ENCODE measurements at places on chromosomes 2 and 18.

DNA sequence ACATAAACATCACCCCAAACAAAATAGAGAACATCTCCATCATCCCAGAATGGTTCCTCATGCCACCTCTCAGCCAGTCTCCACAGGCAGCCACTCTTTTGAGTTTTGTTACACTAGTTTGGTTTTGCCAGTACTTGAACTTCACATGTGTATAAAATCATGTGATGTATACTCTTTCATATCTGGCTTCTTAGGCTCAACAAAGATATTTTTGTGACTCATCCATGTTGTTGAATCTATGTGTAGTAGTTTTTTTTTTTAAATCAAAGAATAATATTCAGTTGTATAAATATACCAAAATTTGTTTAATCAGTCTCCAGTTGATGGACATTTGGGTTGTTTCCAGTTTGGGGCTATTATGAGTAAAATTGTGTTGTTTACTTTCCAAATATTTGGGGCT is 75.9 kb downstream of the PMS1 start:
- DNase-seq, result no peak

GRCh38 chr2:237564526-237565131 is 1.7 kb upstream of the PRLH start:
- no peak for DNase-seq

- DNase-seq, result no peak
These were observed 22.5 kb upstream of the MTA3 start for GRCh38 chr2:42545841-42546390.

- no peak for DNase-seq
These were observed 78.0 kb downstream of the CRIM1 start for GRCh38 chr2:36433311-36434217.

GRCh38 chr2:121104721-121105141 is 180.3 kb downstream of the TFCP2L1 start:
- no peak for DNase-seq

GRCh38 chr2:78992451-78992806 is 33.1 kb upstream of the REG3G start:
- DNase-seq, result no peak

GRCh38 chr2:237604960-237605359 is 14.4 kb upstream of the RAB17 start:
- no peak for DNase-seq

- DNase-seq, result peak; percentile 54
These were observed 852 bp downstream of the POLI start for GRCh38 chr18:54269893-54270844.

- no peak for DNase-seq
These were observed 883.2 kb downstream of the SLC4A3 start for GRCh38 chr2:220510668-220511067.

DNA sequence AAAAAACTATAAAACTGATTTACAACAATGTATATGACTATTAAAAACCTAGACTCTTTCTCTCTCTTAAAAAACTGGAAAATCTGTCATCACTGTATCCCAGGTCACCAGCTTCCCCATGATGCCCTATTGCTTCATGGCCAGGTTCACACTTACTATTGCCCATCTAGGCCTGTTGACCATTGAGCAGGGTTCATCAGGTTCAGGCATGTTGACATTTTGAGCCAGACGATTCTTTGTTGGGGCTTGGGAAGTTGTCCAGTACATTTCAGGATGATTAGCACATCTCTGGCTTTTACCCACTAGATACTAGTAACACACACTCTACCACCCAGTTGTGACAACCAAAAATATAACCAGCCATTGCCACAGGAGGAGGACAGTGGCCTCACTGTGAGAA is 26.9 kb upstream of the RAB27B start:
- no peak for DNase-seq

- DNase-seq, result no peak
These were observed 55.7 kb downstream of the RAB27B start for GRCh38 chr18:54883816-54884604.

DNA sequence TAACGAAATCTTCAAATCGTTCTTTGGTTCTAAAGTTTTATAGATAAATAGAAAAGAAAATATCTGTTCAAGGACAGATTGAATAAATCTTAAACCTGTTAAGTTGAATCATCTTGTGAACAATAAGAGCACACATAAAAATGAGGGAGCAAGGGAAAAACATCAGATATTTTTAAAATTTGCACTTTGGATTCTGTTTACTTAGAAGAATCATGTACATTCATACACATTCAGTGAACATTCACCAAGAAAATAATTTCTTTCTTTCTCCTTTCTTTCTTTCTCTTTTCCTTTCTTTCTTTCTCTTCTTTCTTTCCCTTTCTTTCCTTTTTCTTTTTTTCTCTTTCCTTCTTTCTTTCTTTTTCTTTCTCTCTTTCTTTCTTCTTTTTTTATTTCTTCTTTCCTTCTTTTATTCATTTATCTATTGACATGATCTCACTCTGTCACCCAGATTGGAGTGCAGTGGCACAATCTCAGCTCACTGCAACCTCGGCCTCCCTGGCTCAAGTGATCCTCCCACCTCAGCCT is 164.9 kb downstream of the PDE1A start:
- no peak for DNase-seq

DNA sequence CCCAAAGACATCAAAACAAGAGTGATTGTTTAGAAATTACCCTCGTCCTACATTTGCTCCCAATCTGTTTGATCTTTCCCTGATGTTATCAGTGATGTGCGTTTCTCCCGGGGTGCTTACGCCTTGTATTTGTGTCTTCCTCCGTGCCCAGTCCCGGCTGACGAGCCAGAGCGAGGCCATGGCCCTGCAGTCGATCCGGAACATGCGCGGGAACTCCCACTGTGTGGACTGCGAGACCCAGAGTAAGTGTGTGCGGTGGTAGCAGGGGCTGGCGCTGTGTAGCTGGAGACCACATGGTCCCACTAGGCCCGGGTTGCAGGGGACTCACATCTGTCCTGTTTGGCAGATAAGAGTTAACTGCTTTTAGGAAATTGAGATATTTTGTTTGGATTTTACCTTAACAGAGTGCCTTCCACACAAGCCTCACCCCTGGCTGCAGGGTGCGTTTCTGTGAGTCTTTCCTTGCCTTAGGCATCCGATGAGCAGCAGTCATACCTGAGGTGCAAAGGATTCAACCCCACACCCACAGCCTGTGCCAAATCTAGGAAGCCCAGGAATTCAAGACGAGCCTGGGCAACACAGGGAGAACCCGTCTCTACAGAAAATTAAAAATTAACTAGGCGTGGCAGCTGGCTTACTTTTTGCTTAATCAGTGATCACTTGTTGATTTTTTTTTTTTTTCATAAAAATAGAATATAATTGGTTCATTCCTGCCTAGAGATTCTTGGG is 127.4 kb downstream of the GBX2 start:
- DNase-seq, result no peak

GRCh38 chr2:157587576-157587975 is 41.1 kb downstream of the ACVR1C start:
- DNase-seq, result no peak

GRCh38 chr2:161238265-161238559 is 70.0 kb upstream of the PSMD14 start:
- DNase-seq, result no peak

- DNase-seq, result no peak
These were observed 321.0 kb upstream of the THSD7B start for GRCh38 chr2:136444323-136444722.

GRCh38 chr2:234858145-234858544 is 93.7 kb upstream of the SH3BP4 start:
- no peak for DNase-seq

DNA sequence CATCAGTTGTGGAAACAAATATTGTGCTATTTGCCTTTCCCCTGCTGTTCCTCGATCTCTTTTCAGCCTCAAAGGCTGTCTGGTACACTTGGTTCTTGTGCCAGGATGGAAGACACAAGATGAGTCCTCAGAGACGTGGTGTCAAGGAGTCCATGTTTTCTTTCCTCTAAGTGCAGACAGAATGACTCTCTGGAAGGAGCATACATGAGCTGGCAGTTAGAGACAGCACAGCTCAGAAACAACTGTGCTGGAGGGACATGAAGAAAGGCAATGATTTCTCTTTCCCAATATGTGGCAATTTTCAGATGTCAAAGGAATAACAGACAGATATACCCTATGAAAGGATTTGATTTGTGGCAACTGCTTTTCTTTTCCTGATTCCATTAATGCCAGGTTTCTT is 162.2 kb downstream of the AFF3 start:
- DNase-seq, result no peak

- DNase-seq, result no peak
These were observed 257.3 kb downstream of the MYCN start for GRCh38 chr2:16197504-16198147.

- DNase-seq, result no peak
These were observed 35.5 kb upstream of the CYTIP start for GRCh38 chr2:157479081-157480027.

DNA sequence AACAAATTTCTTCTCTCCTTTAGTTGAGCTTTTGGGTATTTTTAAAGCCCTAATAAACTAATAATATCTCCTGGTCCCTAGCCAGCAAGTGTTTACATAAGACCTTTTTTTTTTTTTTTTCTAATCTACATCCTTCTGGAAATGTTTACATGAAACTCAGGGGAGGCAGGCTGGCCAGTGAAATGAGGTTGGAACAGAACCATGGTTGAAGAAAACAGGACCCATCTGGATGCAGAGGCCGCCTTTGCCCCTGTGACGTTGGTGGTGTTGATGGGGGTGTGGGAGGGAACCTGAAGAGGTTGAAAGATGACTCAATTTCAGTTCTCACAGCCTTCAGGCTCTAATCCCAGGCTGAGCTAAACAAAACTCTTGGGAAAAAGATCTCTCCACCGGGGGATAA is 118.5 kb downstream of the NRP2 start:
- DNase-seq, result no peak

DNA sequence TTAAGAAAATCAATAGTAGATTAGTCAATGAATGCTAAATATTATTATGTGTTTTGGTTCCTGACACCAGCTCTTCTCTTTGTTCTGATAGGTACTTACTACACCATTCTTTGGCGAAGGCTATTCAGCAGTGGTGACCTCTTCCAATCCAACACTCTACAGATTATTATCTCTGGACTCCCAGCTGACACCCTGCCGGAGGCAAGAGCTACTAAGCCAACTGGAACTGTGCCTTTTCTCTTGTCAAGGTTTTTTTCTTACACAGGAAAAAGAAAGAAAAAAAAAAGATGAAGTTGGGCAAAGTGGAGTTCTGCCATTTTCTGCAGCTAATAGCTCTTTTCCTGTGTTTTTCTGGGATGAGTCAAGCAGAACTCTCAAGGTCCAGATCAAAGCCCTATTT is 11.7 kb downstream of the CDH7 start:
- no peak for DNase-seq

DNA sequence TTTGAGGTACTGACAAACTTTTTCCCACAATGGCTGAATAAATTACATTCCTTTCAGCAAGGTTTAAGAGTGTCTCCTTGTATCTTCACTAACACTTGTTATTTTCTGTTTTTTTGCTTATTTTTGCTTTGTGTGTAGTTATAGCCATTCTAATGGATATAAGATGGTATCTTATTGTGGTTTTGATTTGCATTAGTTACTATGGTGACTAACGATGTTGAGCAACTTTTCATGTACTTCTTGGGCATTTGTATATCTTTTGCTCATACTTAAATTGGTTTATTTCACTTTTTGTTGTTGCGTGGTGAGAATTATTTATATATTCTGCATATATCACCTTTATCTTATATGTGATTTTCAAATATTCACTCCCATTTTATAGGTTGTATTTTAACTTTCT is 79.9 kb upstream of the FSIP2 start:
- no peak for DNase-seq

DNA sequence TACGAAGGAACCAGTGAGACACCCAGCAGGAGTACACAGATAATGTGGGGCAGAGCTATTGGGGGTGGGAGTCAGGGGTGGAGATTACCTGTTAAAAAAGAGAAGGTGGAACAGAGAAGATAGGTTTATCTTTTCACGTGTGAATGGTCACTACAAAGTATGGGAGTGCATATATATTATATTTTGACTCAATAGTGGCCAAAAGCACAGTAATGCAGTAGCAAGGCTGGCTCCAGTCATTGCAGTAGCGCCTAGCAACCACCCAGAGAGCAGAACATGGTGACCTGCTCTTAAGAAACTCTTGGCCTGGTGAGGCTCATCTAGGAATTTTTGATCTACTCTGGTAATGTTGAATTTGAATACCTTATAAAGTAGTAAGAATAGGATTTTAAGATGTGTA is 1.0 kb downstream of the IMPACT start:
- DNase-seq, result no peak

DNA sequence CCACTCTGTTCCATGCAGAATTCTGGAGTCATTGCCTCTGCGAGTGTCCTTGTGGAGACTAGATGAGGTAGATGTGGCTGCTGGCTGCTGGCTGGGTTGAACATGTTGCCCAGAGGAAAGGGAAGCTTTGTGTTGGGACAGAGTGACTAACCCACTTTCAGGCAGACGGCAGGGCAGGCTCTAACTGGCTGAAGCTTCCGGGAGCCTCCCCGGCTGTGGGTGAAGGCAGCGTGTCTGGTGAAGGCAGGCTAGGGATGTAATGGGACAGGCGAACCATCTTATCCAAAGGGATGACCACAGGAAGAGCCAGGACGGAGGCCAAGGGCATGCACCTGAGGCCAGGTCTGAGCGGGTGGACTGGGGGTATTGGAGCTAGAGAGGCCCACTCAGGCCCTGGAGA is 16.0 kb downstream of the ASPRV1 start:
- peak; percentile 9 for DNase-seq

DNA sequence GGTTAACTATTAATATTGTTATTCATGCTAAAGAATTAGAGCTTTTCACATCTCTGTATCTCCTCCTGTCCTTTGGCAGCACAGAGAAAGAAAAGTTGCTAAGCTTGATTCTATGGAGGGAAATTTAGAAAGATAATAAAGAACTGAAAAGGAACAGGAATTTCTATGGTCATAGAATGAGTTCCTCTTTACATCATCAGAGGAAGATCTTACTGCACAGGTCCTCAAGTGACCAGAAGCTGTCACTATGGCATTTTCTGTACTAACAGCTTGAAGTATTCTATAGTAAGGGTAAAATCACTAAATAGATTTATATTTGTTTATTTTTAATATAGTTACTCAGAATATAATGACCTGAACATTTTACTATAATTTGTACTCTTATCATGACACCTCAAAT is 6.0 kb upstream of the PRKD3 start:
- DNase-seq, result no peak

GRCh38 chr18:63433334-63433866 is 11.1 kb upstream of the VPS4B start:
- DNase-seq, result no peak

GRCh38 chr2:6233993-6234392 is 541.8 kb downstream of the SOX11 start:
- DNase-seq, result no peak

DNA sequence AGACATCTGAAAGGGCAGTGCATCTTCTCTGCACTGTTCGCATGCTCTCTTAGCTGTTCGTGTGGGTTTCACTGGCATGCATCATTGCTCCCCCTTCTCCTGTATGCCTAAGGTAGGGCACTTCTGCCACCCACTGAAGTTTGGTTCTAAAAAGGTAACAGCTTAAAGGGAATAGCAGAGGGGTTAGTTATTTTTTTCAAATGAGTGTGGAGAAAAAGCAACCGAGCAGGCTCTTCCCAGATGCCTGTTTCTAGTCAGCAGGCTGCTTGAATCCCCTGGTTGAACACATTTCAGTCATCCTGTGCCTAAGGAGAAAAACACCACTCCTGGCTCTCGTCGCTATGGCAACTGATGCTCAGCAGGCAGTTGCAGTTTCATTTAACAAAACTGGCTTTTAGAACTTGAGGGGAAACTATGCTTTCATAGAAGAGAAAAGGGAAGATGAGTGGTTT is 69.8 kb upstream of the GALNT3 start:
- DNase-seq, result no peak

All from CD4-positive, alpha-beta T cell treated with Interleukin-15 for 4 hours (primary cell).